Fibroblast of the aortic adventitia (primary cell): ENCODE measurements at places on chromosomes 11 and 22. TPM values are rescaled to one million over a fixed set of nuclear protein-coding genes. Genes with fewer than 3 reads are reported as not detected.

BDNF gene
- total RNA-seq = 2.0 and 8.1 TPM in 2 replicates

RFPL3 gene
- not detected in 2 replicates for total RNA-seq

LMNTD2 gene
- total RNA-seq = 0.36 TPM in 1 of 2 replicates, not detected in the other

FOLH1 gene
- not detected in 2 replicates for total RNA-seq

SAA4 gene
- total RNA-seq = 0.27 TPM in 1 of 2 replicates, not detected in the other

SIRT3 gene
- 4.2 and 8.2 TPM in 2 replicates for total RNA-seq

MMP1 gene
- total RNA-seq = 13.2 and 3,834 TPM in 2 replicates

TCN1 gene
- total RNA-seq = not detected in 2 replicates

CRYBB2 gene
- total RNA-seq = not detected in 2 replicates

PRAME gene
- 0.54 TPM in 1 of 2 replicates, not detected in the other for total RNA-seq

GLYATL1 gene
- total RNA-seq = 2.9 TPM in 1 of 2 replicates, not detected in the other

CCDC116 gene
- 0.18 and 0.25 TPM in 2 replicates for total RNA-seq

TMEM123 gene
- 36.6 and 86.3 TPM in 2 replicates for total RNA-seq

KCNQ1 gene
- total RNA-seq = not detected in 2 replicates

KCNJ1 gene
- 0.25 TPM in 1 of 2 replicates, not detected in the other for total RNA-seq

PHOX2A gene
- not detected in 2 replicates for total RNA-seq

SYT13 gene
- total RNA-seq = not detected in 2 replicates

CCDC86 gene
- total RNA-seq = 3.6 and 12.0 TPM in 2 replicates

CCDC90B gene
- total RNA-seq = 78.0 and 168 TPM in 2 replicates

STK33 gene
- total RNA-seq = 1.1 and 3.8 TPM in 2 replicates

ARHGAP32 gene
- total RNA-seq = 18.1 and 20.1 TPM in 2 replicates

XKR3 gene
- 0.09 TPM in 1 of 2 replicates, not detected in the other for total RNA-seq

OR52A1 gene
- total RNA-seq = not detected in 2 replicates

TUBA8 gene
- total RNA-seq = 0.72 TPM in 1 of 2 replicates, not detected in the other

RAB3IL1 gene
- 17.1 and 50.7 TPM in 2 replicates for total RNA-seq

ASCL2 gene
- not detected in 2 replicates for total RNA-seq

SCARF2 gene
- 11.8 and 42.9 TPM in 2 replicates for total RNA-seq

MAPK8IP1 gene
- total RNA-seq = 8.0 and 8.1 TPM in 2 replicates

USH1C gene
- not detected in 2 replicates for total RNA-seq

SAA1 gene
- not detected in 2 replicates for total RNA-seq

GNAZ gene
- 1.3 and 3.1 TPM in 2 replicates for total RNA-seq

MYO7A gene
- total RNA-seq = 0.33 and 0.45 TPM in 2 replicates

ELMOD1 gene
- 0.36 and 0.90 TPM in 2 replicates for total RNA-seq

CCDC87 gene
- 0.45 and 1.1 TPM in 2 replicates for total RNA-seq

IFITM10 gene
- total RNA-seq = 2.2 and 5.9 TPM in 2 replicates

CDKN1C gene
- 4.2 and 76.6 TPM in 2 replicates for total RNA-seq

SLC22A6 gene
- not detected in 2 replicates for total RNA-seq

MS4A15 gene
- total RNA-seq = not detected in 2 replicates

OR8D1 gene
- total RNA-seq = not detected in 2 replicates

UBQLN3 gene
- 0.09 TPM in 1 of 2 replicates, not detected in the other for total RNA-seq

CFAP300 gene
- 4.1 and 12.7 TPM in 2 replicates for total RNA-seq

TM7SF2 gene
- 9.2 and 10.0 TPM in 2 replicates for total RNA-seq

TYR gene
- not detected in 2 replicates for total RNA-seq

MYOD1 gene
- total RNA-seq = not detected in 2 replicates

SMC1B gene
- 0.08 and 0.09 TPM in 2 replicates for total RNA-seq

PGA4 gene
- not detected in 2 replicates for total RNA-seq
